ENCODE measurements at places on chromosomes 3 and 15. TPM values are rescaled to one million over a fixed set of nuclear protein-coding genes. Genes with fewer than 3 reads are reported as not detected.
A peak's percentile ranks its signal among the peaks of the same experiment; 100 is the strongest.

MAGEL2 gene
- total RNA-seq = not detected

DNA sequence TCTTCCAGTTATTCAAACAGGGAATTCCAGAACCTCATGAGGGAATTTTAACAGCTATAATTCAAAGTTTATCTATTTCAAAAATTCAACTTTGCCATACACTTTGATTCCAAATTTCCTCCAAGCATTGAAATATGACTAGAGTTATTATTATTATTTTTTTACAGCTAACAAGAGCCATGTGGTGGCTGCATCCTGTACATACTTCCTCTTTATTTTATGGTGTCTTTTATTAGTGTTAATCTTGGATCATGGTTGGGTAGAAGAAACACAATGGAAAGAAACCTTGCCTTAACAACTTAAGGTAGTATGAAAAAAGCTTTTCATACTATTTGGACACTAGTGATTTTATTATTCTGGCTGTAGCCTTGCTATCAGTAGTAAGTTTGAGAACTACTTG, 52.7 kb downstream of the TFG start:
- no peak overlapping the region for H3K4me3 ChIP-seq
- no peak for DNase-seq
- H3K27me3 ChIP-seq = no peaks in the 10 kb centered on the region
- peaks cover 9% of the 10 kb centered on the region for H3K4me1 ChIP-seq

DNA sequence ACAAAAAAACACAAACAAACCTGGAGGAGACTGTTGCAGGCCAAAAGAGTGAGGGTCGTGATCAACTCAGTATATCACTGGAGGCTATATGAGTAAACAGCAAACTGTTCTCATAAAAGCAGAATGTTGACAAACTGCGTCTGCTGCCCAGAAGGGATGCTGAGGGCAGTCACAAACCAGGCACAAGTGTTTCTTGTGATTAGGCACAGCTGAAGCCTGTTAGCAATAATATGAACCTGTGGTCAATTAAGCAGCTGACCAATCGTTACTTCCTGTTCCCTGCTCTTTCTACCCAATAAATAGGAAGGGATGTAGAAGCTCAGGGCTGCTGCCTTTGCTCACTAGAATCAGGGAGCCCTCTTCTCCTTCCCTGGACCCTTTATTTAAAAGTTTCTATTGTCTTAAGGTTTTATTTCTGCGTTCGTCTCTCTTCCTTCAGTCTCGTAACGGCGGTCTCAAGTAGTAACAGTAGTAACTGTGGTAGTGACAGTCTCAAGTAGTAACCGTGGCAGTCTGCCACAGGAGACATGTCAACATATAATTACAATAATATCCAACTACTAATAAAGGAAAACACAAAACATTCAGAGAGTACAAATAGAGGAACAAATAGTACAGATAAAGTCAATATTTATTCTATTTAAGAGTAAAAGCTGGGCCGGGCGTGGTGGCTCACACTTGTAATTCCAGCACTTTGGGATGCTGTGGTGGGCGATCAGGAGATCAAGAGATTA, 698.4 kb upstream of the CCDC54 start:
- no peak for DNase-seq
- H3K4me1 ChIP-seq = no peaks in the 10 kb centered on the region
- no peak overlapping the region for H3K27ac ChIP-seq

DNA sequence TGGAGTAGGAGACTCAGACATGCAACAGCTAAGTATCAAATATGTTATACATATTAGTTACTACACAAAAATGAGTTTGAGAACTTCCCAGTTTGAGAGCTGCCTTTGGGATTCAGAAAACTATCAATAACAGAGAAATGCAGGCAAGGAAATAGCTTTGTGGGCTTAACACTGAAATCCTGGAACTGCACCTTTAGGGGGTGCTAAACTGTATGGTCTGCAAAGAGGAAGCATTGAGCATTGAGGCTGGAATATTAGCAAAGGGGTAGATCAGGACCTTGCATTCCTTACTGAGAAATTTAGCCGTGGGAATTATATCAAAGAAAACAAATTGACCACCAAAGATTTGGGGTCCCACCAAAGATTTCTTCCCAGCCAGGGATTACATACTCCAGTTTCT, 580.0 kb downstream of the ZNF385D start:
- no peaks in the 10 kb centered on the region for H3K4me1 ChIP-seq
- H3K4me3 ChIP-seq = no peak overlapping the region
- DNase-seq = no peak
- no peaks in the 10 kb centered on the region for H3K27me3 ChIP-seq

RTP4 gene
- 3.6 TPM for total RNA-seq

GRCh38 chr3:147384210-147385058, 21.9 kb downstream of the ZIC4 start:
- peaks cover 82% of the 10 kb centered on the region for H3K27me3 ChIP-seq
- no peaks in the 10 kb centered on the region for H3K4me1 ChIP-seq
- peaks cover 4% of the 10 kb centered on the region for H3K36me3 ChIP-seq
- H3K27ac ChIP-seq = no peak overlapping the region
- DNase-seq = peak; percentile 27

DNA sequence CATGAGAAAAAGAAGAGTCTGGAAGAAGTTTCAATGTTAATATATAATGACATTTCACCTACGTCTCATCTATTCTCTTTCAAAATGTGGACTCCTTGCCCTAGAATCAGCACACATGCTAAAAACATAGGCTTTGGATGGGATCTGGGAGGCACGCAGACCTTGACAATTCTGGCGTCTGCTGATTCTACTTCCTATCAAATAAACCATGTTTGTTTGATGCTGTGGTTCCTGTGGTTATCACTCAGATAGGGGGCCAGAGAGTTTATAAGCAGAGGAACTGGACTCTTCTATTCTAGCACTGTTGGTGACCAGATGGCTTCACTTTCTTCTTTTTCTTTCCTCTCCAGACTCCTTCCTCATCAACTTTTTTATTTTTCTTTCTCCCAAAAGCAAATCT, 336.8 kb downstream of the DIPK2A start:
- peaks cover 4% of the 10 kb centered on the region for H3K27me3 ChIP-seq
- no peak overlapping the region for H3K4me3 ChIP-seq
- no peaks in the 10 kb centered on the region for H3K36me3 ChIP-seq
- H3K27ac ChIP-seq = no peak overlapping the region
- H3K4me1 ChIP-seq = no peaks in the 10 kb centered on the region

GRCh38 chr3:195893516-195893915, 14.8 kb downstream of the TNK2 start:
- H3K4me3 ChIP-seq = no peak overlapping the region
- peaks cover 33% of the 10 kb centered on the region for H3K4me1 ChIP-seq
- no peaks in the 10 kb centered on the region for H3K27me3 ChIP-seq
- no peak overlapping the region for H3K27ac ChIP-seq
- no peak for DNase-seq
- no peaks in the 10 kb centered on the region for H3K36me3 ChIP-seq

SYNM gene
- 0.63 TPM for total RNA-seq

- peak; percentile 38 for DNase-seq
- no peak overlapping the region for H3K4me3 ChIP-seq
- no peak overlapping the region for H3K27ac ChIP-seq
- peaks cover 9% of the 10 kb centered on the region for H3K27me3 ChIP-seq
Measured at GRCh38 chr15:79025201-79025600, 65.4 kb downstream of the RASGRF1 start.

RARB gene
- total RNA-seq = not detected

- no peaks in the 10 kb centered on the region for H3K27me3 ChIP-seq
- H3K4me3 ChIP-seq = no peak overlapping the region
- H3K36me3 ChIP-seq = no peaks in the 10 kb centered on the region
- no peak for DNase-seq
Measured at GRCh38 chr15:42848846-42849245, 71.7 kb downstream of the TTBK2 start.

GRCh38 chr3:126133606-126134005, 46.8 kb downstream of the ALDH1L1 start:
- no peaks in the 10 kb centered on the region for H3K36me3 ChIP-seq
- no peak overlapping the region for H3K27ac ChIP-seq
- no peak for DNase-seq
- no peak overlapping the region for H3K4me3 ChIP-seq

DNA sequence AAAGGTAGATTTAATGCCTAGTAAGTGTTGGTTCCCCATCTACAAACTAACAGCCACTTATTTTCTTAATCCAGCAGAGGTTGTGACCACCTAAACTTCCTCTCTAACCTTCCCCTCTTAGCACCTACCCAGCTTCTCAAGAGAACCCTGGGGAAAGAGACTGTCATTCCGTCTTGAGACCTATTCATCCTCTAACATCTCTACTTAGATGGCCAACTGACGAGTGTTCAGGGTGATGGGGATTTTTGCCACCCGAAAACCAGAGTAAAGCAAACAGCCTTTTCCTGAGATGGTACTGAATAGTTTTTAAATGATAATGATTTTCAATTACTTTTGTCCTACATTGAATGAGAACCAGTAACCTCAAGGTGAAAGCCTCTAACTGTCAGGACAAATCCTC, 9.3 kb upstream of the GBE1 start:
- no peak for DNase-seq
- H3K4me1 ChIP-seq = no peaks in the 10 kb centered on the region
- H3K27me3 ChIP-seq = peaks cover 7% of the 10 kb centered on the region
- no peaks in the 10 kb centered on the region for H3K36me3 ChIP-seq
- H3K4me3 ChIP-seq = no peak overlapping the region
- H3K27ac ChIP-seq = no peak overlapping the region

CTDSPL2 gene
- 75.1 TPM for total RNA-seq

DNA sequence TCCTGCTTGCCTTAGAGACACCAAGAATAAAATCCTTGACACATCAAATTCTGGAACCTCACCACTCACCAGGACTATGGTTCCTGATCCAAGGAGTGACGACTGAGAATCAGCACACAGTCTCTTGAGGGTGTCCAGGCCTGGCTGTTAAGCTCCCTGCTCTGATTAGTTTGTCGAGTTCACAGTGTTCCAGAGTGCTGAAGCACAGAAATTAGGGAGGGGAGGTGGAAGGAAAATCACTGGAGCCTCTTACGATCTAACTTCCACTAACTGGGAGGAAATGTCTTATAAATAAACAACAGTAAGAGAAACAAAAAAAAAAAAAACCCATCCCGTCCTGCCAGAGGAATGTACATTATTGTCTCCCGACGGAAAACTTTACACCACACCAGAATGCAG, 330.2 kb downstream of the TIGIT start:
- no peak overlapping the region for H3K27ac ChIP-seq
- DNase-seq = no peak
- H3K36me3 ChIP-seq = peaks cover 8% of the 10 kb centered on the region
- H3K4me1 ChIP-seq = peaks cover 28% of the 10 kb centered on the region
- H3K4me3 ChIP-seq = no peak overlapping the region
- no peaks in the 10 kb centered on the region for H3K27me3 ChIP-seq

GRCh38 chr3:171755656-171756055, 54.6 kb downstream of the PLD1 start:
- H3K36me3 ChIP-seq = no peaks in the 10 kb centered on the region
- no peak overlapping the region for H3K27ac ChIP-seq
- no peak overlapping the region for H3K4me3 ChIP-seq
- H3K4me1 ChIP-seq = no peaks in the 10 kb centered on the region
- peaks cover 7% of the 10 kb centered on the region for H3K27me3 ChIP-seq

DNA sequence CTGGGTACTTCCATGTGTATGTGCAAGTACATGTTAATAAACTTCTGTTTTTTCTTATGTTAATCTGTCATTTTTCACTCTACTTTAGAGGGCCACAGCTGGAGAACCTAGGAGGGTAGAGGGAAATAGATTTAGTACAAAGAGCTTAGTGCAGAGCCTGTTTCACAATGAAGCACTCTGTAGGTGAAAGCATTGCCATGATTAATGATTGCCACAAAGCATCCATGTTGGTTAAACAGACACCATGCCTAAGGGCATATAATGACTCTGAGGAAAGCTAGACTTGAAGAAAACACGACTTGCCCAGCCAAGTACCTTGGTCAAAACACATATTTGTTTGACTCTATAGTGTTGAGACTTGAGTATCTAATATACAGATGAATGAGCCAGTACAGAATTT, 338.4 kb downstream of the FHIT start:
- H3K4me3 ChIP-seq = no peak overlapping the region
- H3K27ac ChIP-seq = no peak overlapping the region
- H3K27me3 ChIP-seq = no peaks in the 10 kb centered on the region
- no peak for DNase-seq
- no peaks in the 10 kb centered on the region for H3K4me1 ChIP-seq

All from activated CD8-positive, alpha-beta T cell treated with anti-CD3 and anti-CD28 coated beads for 36 hours (primary cell).